ENCODE measurements at places on chromosomes 6 and 20.
A peak's percentile ranks its signal among the peaks of the same experiment; 100 is the strongest.

GRCh38 chr20:46523696-46524328 lies 10.5 kb upstream of the ZNF334 start:
- DNase-seq = no peak

DNA sequence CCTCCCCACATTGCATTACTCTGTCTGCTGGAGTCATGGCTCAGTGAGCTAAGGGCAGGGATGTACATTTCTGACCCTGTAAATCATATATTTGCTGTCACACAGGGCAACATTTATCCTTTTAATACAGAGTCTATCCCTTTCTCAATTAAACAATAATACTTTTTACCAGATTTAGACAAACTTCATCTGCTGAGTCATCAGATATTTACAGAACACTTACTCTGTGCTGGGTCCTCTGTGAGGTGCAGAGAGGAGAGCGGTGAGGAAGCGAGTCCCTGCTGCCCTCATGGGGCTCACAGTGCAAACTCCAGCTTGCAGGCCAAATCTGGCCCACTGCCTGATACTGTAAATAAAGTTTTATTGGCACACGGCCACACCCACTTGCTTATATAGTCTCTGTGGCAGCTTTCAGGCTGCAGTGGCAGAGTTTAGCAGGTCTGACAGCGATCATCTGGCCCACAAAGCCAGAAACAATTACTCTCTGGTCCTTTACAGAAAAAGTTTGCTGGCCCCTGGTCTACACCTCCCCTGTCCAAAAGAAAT lies 144.5 kb downstream of the CDH26 start:
- DNase-seq = no peak

GRCh38 chr20:35297155-35297554 lies 4.9 kb upstream of the FAM83C start:
- no peak for DNase-seq

DNA sequence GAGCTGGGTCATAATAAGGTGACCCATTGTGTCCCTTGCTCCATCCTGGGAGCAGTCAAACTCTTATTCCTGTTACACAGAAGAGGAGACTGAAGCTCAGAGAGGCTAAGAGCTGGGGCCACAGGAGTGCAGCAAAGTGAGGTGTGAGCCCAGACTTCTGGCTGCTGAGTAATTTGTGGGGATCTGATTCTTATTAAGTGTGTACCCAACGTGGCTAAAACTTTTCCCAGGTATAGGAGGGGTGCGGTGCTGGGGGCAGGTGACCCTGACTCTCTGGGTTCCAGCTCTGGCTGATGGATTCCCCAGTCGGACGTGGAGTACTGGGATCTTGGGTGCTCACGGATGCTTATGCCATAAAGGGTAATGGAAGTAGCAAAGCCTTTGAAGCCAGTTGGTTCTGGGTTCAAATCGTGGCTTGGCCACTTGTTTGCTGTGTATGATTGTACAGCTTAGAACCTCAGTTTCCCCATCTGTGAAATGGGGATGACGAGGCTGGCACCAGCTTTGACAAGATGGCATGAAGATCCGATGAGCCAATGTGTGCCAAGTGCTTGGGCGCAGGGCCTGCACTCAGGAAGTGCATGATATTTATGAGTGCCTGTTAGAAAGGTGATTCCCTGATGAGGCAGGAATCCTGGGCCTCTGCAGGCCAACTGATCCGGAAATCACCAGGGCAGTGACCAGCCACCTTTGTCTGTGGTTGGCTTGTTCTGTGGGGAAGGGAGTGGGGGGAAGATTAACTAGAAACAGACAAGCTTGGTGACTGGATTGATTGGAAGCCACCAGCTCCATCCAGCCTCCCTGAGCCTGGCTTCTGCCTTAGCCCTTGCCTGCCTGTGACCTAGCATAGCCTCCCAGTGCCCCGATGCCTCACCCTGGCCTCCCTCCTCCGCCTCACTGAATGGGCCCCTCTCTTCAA lies 6.0 kb downstream of the SRC start:
- no peak for DNase-seq

GRCh38 chr6:112408522-112408921 lies 61.4 kb downstream of the RFPL4B start:
- DNase-seq = no peak

DNA sequence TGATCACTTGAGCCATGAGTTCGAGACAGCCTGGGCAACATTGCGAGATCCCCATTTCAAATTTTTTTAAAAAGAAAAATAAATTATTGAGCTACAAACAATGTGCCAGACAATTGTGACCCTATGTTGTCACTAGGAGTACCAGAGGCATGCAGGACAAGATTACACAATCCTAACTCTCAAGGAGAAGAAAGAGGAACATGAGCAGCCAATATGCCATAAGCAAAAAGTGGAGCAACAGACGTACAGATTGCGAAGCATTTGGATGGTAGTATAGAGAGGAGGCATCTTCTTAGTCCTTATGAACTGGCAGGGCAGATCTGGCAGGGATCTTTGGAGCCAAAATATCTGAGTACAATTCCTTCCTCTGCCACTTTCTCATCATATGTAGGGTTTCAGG lies 156.4 kb downstream of the OR2B2 start:
- DNase-seq = no peak

DNA sequence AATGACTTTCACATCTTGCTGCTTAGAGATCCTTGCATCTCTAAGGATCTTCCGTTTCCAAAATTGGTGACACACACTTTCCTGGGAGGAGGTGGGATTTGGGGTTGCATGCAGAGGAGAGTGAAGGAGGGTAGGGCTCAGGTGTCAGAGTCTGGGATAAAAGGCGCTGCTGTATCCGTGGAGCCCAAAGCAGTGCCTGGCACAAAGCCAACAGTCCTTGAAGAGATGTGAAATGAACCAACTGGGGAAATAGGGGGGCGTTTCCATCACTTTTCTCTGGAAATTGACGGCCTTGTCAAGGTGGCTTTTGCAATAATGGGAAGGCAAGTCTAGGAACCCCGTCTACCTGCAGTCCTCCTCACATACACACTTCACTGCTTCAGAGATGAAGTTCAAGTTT lies 59.5 kb upstream of the NELFCD start:
- DNase-seq = no peak

DNA sequence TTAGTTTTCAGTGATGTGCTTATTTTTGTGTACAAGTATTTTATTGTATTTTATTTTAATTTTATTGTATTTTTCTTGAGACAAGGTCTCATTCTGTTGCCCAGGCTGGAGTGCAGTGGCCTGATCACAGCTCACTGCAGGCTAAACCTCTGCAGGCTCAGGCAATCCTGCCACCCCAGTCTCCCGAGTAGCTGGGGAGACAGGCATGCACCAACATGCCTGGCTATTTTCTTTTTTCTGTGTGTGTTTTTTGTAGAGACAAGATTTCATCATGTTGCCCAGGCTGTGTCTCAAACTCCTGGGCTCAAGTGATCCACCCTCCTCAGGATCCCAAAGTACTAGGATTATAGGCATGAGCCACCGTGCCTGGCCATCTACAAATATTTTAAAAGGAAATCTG lies 146.3 kb downstream of the MANEA start:
- DNase-seq = no peak

GRCh38 chr6:114049367-114049966 lies 78.5 kb upstream of the HDAC2 start:
- DNase-seq = no peak

GRCh38 chr6:162922563-162923166 lies 194.9 kb downstream of the PACRG start:
- no peak for DNase-seq

DNA sequence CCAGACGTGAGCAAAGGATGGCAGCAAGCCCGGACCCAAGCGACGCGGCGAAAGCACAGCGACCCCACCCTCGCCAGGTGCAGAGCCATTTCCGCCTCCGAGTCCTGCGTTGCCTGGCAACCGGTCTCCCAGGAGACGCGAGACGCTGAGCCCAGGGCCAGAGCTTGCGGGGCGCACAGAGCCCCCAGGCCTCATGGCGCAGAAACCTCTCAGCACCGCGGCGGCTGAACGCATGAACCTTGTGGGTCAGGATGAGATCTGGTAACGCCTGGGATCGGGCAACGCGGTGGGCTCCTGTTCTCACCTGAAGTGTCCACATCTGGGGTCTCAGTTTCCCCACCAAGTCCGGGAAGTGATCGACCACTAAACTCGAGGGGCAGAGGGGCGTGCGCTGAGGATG lies 77.7 kb downstream of the ANKRD60 start:
- DNase-seq = no peak

DNA sequence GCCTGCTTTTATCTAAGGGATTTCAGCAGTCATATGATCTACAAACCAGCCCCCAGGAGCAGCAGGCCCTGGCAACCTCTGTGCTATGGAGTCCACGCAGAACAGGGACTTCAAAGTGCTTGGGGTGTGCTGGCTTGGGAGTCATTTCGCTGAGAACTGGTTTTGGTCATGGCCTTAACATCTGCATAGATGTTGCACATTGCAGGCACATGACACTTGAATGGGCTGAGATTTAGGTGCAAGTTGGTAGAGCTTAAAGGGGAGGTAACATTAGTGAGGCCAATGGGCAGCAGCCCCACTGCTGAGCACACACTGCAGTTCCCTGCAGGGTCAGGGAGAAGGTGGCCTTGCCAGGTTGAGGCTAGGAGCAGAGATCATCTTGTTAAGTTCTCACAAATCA lies 43.6 kb downstream of the RREB1 start:
- no peak for DNase-seq

DNA sequence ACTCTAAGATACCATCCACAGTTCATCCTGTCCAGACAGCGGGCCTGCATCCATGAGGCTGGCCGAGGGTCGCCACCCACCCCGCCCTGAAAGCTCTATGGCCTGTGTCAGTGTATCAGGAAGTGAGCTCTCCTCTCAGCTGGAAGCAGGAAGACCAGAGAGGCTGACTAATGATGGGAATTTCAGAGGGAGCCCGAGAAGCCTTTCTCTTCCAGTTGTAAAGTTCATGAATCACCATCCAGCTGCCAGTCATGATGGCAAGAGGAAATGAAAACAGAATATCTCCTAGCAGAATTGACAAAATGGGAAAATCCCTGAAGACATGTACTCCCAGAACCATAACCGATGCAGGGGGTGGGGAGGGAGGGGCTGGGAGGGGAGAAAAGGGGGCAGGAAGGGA lies 109.6 kb upstream of the RPS6KA2 start:
- no peak for DNase-seq

DNA sequence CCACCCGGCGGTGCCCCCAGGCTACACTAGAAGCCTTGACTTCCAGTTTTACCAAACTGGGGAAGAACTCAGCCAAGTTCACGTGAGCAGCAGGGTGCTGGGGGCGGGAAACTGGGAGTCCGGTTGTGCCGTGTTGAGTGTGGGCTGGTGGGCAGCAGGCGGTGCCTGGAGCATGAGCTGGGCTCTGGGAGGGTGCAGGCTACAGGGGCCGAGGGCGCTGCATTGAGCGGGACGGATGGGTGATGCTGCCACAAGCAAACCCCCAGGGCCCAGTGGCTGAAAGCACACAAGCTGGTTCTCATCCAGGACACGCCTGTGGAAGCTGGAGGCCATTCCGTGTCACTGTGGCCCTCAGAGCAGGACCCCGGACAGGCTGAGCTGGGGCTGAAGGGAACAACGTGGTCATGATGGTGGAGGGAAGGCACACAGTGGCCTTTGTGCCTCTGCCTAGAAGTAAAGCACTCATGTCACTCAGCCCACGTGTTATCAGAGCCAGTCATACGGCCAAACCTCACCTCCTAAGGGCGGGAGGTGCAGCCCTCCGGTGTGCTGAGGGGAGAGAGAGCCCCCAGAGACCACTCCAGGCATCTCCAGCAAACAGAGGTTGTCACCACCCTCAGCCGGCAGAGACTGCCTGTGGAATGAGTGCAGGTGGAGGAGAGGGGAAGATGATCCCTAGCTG lies 29.5 kb downstream of the RBM38 start:
- DNase-seq = no peak

DNA sequence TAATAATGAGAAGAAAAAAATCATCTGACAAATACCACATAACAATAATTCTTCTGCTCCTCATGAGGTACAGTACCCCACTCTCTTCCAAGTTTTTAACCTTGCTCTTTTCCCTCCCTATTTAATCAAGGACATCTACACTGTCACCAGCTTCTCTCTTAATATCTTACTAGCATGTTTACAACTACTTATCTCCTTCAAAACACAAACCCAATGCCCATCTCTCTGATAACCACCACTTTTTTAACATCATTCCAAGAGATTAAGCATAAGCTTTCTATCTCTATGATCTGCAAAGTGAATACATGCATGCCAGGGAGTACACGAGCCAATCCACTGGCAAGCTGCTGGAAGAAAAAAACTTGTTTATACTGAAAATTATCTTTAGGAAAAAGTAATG lies 10.3 kb downstream of the CEP85L start:
- DNase-seq = no peak

GRCh38 chr6:31079656-31080261 lies 32.6 kb downstream of the C6orf15 start:
- peak; percentile 38 for DNase-seq

DNA sequence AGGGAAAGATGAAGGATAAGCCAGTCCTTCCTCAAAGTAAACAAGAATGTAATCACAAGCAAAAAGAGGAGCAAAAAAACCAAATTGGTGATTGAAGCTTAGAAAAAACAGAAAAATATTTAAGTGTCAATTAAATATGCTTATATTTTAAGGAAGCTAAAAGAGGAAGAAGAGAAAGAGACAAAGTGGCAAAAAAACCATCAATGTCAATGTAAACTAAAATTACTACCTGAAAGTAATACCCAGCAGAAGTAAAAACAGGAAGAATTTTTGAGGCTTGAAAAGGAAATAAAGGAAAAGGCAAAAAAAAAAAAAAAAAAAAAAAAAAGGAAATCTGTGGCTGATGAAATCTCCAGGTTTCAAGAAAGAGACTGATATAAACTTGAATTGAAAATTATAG lies 36.2 kb upstream of the OGFRL1 start:
- no peak for DNase-seq

GRCh38 chr6:116992546-116992945 lies 115.5 kb downstream of the RFX6 start:
- DNase-seq = no peak

- no peak for DNase-seq
Observed at GRCh38 chr20:50320901-50321796, 130.5 kb downstream of the CEBPB start.

DNA sequence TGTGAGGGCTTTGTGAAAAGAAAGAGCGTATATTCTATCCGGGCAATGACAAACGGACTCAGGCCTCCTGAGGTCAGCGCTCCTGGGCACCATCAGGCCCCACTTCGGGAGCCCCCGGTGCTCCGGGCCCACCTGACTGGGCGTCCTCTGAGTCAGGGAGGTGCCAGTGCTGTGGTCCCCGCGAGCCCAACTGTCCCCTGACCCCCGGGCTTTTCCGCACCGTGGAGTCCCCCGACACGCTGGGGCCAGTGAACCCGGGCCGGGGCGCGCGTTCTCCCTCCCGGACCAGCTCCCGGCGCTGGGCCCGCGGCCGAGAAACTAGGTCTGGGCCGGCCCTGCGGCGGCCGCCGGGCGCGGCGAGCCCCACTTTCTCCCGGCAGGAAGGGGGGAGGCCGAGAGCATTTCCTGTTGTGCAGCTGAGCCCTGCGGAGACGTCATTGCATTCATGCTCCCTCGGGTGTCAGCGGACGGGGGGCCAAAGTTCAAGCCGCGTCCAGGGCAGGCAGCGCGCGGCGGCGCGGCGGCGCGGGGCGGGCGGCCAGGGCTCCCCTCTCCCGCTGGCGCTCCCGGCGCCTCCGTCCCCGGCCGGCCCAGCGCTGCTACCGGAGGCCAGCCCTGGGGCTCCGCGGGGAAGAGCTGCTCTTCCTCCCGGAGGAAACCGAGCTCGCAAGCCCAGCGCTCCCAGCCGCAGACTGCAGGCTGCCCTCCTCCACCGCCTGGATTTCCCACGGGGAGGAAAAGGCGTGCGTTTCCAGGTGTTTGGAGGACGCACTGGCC lies 18.3 kb downstream of the HIVEP2 start:
- no peak for DNase-seq

- DNase-seq = no peak
Observed at GRCh38 chr6:38336922-38337321, 302.8 kb downstream of the BTBD9 start.
